ENCODE measurements at places on chromosomes 2 and 18.

- DNase-seq, result no peak
Measured at GRCh38 chr18:39571511-39571910, 2005.9 kb upstream of the CELF4 start.

GRCh38 chr2:235244255-235245220, 249.3 kb upstream of the AGAP1 start:
- no peak for DNase-seq

GRCh38 chr2:172226244-172227061, 123.8 kb upstream of the DLX2 start:
- DNase-seq, result no peak

DNA sequence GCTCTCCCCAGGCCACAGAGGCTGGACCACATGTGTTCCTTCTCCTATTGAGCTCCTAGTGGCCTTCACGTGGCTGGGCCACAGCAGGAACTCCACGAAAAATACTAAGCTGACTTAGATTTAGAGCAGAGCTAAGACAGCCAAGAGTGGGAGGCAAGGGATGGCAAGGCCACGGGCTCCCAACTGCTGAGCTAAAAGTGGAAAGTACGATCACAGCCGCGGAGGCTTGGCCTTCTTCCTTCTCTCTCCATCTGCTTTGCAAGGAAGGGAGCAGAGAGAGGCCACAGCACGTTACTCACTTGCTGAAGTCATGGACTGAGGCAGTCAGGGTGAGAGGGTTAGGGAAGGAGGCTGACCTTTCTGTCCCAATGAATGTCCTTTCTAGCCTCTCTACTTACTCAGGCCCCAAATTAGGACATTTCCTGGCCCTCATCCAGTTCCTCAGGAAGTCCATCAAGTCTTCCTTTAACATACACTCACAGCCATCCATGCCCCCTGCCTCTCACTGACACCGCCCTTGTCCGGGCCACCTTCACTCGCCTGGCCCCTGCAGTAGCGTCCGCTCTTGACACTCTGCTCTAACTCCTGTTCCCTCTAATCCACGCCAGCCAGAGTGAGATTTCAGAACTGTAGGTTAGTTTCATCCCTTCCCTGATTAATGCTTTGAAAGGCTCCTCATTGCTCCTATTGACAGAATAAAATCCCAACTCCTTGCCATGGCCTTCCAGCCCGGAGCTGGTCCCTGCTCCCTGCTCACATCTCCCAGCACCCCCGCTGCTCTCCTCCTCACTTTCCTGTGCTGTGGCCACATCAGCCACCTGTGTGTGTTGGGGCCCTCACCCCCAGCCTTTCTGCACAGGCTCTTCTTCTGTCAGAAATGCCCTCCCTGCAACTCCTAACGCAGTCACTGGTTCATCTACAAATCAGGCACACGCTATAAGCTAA, 204.2 kb downstream of the CYP26B1 start:
- no peak for DNase-seq

DNA sequence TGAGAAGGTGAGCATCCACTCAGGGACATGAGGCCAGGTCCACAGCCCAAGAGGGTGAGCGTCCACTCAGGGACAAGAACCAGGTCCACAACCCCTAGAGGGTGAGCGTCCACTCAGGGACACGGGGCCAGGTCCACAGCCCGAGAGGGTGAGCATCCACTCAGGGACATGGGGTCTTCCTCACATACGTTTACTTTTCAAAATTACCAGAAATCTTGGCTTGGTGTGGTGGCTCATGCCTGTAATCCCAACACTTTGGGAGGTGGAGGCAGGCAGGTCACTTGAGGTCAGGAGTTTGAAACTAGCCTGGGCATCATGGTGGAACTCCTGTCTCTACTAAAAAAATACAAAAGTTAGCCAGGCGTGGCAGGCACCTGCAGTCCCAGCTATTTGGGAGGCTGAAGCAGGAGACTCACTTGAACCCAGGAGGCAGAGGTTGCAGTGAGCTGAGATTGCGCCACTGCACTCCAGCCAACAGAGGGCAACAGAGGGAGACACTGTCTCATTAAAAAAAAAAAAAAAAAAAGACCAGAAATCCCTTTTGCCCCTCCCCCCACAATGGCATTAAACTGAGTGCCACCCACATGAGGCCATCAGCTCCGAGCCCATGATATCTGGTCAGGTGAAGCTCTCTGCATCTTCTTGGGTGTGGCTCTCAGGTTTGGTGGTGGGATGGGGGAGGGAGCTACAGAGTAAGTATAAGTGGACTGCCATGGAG, 9.0 kb upstream of the MBP start:
- DNase-seq, result no peak

GRCh38 chr18:60446821-60447220, 74.2 kb upstream of the MC4R start:
- DNase-seq, result no peak

- no peak for DNase-seq
Measured at GRCh38 chr18:58862356-58862755, 2.3 kb upstream of the ZNF532 start.

DNA sequence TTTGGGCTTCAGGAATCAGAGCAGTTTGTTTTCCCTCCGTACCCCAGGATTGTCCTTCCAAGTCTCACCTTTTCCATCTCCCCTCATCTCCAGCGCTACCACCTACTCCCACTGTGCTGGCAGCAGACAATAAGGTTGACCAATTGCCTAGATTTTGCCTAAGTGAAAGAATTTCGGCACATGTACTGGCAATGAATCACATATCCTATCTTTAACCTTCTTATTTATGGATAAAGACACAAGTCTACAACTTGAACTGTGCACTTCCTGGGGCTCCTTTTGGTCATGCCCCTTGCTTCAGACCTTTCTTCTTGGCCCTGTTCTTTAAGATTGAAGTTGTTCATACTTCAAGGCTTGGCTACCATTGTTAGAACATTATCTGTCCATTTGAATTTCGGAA, 71.4 kb downstream of the KCMF1 start:
- DNase-seq, result no peak

DNA sequence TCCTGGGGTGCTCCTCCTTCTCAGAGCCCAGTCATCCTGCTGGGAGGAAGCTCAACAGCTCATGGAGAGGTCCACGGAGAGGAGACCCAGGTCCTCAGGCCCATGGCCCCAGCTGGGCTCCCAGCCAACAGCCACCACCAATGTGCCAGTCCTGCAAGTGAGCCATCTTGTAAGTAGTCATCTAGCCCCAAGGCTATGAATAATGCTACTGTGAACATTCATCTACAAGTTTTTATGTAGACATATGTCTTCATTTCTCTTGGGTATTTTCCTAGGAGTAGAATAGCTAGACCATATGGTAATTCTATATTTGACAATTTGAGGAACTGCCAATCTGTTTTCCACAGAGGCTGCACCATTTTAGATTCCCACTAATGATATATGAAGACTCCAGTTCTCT, 166.1 kb downstream of the MTCL1 start:
- no peak for DNase-seq

Measured in thoracic aorta (tissue), 2 donors.